GM12878 (cell line): ENCODE measurements at places on chromosomes 4 and X. TPM values are rescaled to one million over a fixed set of nuclear protein-coding genes. Genes with fewer than 3 reads are reported as not detected.
A peak's percentile ranks its signal among the peaks of the same experiment; 100 is the strongest.

DNA sequence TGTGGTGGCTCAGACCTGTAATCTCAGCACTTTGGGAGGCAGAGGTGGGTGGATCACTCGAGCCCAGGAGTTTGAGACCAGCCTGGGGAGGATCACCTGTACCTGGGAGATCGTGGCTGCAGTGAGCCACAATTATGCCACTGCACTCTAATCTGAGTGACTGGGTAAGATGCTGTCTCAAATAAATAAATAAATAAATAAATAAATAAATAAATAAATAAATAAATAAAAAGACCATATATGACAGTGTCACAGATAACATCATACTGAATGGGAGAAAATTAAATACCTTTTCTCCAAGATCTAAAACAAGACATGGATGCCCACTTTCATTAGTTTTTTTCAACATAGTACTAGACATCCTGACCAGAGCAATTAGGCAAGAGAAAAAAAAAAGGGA is 182.8 kb downstream of the FAM47A start:
- DNase-seq: no peak

DNA sequence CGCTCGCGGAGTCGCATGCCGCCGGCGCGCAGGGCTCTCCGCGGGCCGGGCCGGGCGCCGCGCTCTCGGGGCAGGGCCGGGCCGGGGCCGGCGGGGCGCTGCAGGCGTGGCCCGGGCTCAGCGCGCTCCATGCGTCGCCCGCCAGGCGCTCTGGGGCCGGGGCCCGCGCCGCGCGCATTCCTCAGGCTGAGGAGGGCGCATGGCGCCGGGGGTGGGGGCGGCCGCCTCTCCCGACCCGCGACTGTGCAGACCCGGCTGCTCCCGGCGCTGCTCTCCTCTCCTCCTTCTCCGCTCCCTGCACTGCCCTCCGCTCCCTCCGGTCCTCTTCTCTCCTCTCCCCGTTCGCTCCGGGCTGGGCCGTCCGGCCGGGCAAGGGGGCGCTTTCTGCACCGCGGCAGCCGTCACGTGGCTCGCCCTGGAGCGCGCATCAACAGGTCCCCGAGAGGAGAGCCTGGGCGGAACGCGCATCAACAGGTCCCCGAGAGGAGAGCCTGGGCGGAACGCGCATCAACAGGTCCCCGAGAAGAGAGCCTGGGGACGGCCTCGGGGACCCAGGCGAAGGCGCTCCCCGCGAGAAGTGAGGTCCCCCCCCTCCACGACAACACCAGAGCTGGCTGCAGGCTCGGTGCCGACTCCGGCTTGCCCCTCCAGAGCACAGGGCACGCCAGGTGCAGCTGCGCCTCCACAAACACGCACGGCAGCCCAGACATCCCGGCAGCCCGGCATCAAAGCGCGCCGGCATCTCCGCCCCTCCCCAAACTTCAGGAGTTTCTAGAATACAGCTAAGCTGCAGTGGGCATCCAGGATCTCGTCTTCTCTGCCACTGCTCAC is 12.9 kb downstream of the PPP2R3B start:
- DNase-seq: no peak

DNA sequence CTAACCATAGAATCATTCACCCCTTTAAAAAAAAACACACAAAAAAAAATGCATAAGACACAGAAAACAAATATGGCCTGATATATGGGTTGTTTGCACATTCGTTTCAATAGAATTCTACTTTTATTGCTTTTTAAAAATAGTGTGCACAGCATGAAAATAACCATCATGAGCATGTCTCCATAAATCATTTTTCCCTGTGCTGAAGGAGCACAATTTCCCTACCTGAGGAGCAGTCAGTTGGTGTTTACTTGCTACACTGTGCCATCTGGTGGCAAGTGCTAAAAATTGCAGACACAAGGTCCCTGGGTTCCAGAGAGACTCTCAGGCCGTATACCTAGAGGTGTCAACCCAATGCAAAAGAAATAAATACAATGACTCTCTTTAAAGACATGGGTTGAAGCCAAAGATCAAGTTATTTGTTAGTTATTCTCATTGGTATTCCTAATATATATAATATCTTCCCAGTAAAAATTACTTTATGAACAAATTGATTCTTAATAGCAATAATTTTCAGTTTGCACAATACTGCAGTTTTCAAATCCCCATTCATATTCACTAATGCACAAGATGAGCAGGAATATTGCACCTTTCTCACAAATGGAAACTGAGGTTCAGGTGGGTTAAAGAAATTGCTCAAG is 551.4 kb downstream of the IQCM start:
- peak; percentile 4 for DNase-seq

Gene IBSP
- polyA plus RNA-seq: not detected in 2 replicates

Gene HNRNPD
- polyA plus RNA-seq: 378 and 390 TPM in 2 replicates

Gene RENBP
- polyA plus RNA-seq: not detected in 2 replicates
